ENCODE measurements at places on chromosomes 7 and 10. TPM values are rescaled to one million over a fixed set of nuclear protein-coding genes. Genes with fewer than 3 reads are reported as not detected.

NKX2-3 gene
- 0.97 TPM for polyA plus RNA-seq

GRCh38 chr7:123784263-123784662 is 35.5 kb upstream of the WASL start:
- peak; percentile 6 for DNase-seq

SLC13A4 gene
- 0.73 TPM for polyA plus RNA-seq

LRIT1 gene
- not detected for polyA plus RNA-seq

CCDC3 gene
- polyA plus RNA-seq: 16.3 TPM

STEAP4 gene
- 5.2 TPM for polyA plus RNA-seq

DNA sequence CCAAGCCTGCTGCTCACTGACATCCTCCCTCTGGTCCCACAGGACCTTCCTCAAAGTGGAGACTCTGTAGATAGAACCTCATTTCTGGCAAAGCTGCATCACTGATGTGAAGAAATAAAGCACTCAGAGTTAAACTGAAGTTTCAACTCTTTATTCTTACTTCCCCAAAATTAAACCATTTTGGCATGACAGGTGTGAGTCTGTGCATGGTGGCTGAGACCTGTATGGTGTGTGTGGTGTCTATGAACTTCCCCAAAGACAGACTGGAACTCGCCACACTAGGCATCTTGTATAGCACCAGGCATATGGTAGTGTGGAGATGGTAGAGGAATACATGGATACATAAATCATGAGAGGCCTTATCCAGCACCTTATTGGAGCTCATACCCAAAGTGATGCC is 6.6 kb upstream of the WDFY4 start:
- no peak for DNase-seq

DNA sequence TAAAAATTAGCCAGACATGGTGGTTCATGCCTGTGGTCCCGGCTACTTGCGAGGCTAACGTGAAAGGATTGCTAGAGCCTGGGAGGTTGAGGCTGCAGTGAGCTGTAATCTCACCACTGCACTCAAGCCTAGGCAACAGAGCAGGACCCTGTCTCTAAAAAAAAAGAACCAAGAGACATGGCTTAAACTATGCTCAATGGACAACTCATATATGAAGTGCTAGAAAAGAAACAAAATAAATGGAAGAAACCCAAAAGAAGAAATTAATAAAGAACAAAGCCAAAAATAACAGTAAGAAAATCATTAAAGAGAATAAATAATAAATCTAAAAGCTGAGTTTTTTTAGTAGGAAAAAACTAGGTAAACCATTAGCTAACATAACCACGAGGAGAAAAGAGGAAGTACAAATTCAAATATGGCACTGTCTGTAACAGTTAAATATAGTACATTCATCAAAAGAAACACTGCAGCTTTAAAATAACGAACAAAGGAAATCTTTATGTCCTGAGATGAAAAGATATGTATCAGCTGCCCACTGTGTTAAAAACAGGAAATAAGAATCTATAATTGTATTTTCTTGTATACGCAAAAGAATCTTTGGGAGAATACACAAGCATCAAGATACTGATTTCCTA is 48.7 kb downstream of the UPF2 start:
- no peak for DNase-seq

- peak; percentile 41 for DNase-seq
Measured at GRCh38 chr7:55478700-55479099, 93.6 kb downstream of the VOPP1 start.

DNA sequence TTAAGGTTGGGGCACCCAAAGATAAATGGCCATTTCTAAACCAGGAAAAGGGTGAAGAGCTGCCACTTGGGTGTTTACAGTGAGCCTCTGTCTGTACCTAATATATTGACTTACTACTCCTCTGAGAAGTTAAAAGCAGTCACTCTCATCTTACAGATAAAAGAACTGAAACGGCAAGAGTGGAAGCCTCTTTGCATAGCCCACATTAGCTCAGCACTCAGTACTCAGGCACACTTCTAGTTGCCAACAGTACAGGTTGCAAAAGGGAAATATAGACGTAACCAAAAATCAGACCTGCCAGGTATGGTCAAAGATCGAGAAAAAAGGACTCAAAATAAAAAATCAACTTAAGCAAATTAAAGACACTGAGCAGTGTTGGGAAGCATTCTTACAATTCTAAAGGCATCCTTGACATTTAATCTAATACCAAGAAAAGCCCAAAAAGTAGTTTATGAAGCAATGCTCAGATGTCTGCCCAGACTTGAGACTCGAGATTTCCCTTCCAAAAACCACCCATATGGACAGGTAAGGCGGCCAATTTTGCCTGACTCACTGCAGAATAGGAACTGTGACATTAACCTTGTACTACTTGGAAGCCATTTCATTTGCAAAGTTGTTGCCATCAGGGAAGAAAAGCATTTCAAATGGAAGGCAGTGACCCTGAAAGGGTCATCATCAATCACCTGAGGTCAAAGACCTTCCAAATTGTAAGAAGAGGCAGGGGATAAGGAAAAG is 139.3 kb downstream of the SLC25A13 start:
- no peak for DNase-seq

GRCh38 chr7:2120841-2121830 is 111.6 kb downstream of the MAD1L1 start:
- DNase-seq: no peak

- DNase-seq: no peak
Measured at GRCh38 chr7:142024547-142024946, 28.9 kb downstream of the MGAM start.

- DNase-seq: no peak
Measured at GRCh38 chr7:117164620-117165019, 158.2 kb downstream of the WNT2 start.

ADAM12 gene
- polyA plus RNA-seq: 24.6 TPM

DNA sequence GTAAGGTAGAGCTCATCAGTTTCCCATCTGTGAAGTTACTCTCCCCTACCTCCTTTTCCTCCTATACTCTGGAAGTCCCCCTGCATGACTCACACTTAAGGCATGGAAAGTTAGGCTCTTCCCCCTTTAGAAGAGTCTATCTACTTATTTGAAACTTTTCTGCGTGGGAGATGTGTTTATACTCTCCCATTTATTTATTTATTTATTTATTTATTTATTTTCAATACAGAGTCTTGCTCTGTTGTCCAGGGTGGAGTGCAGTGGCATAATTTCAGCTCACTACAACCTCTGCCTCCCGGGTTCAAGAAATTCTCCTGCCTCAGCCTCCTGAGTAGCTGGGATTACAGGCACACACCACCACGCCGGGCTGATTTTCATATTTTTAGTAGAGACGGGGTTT is 107.5 kb upstream of the JCAD start:
- no peak for DNase-seq

DNA sequence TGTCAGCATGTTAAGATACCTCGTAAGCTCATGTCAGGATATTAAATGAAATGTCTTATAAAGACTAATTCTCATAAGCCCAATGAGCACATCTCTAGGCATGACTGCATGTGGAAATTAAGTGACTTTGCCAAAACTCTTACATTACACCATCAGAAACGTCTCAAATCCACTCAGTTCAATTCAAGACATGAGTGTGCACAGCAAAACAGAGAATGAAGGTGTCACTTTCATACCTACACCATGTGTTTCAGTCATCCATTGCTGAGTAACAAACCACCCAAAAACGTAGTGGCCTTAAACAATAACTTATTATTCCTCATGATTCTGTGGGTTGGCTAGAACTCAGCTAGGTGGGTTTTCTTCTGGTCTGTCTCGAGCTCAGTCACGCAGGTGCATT is 99.8 kb downstream of the ATE1 start:
- DNase-seq: no peak

RBP3 gene
- 0.04 TPM for polyA plus RNA-seq

GRCh38 chr10:131626274-131626673 is 274.5 kb upstream of the PPP2R2D start:
- no peak for DNase-seq

GRCh38 chr10:91424016-91424415 is 13.9 kb downstream of the HECTD2 start:
- DNase-seq: no peak

GRCh38 chr10:69317175-69317604 is 38.9 kb downstream of the HK1 start:
- DNase-seq: no peak

GRCh38 chr10:83677795-83678194 is 461.5 kb upstream of the GHITM start:
- DNase-seq: no peak

DNA sequence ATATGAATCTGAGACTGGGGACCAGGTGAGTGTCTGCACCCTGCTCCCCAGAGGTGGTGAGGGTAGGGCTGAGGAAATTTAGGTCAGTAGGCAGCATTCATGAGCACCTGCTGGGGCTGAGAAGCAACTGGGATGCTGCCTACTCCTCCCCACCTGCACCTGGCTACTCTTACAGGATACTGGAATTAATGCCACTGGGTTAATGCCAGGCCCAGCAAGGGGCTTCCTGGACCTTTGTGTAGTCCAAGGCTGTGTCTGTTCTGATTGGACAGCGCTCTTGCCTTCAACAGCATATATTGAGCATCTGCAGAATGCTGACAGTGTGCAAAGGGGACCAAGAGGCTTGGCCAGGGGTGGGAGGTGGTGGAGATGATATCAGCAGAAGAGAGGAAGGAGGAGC is 32.1 kb downstream of the ADCYAP1R1 start:
- no peak for DNase-seq

DNA sequence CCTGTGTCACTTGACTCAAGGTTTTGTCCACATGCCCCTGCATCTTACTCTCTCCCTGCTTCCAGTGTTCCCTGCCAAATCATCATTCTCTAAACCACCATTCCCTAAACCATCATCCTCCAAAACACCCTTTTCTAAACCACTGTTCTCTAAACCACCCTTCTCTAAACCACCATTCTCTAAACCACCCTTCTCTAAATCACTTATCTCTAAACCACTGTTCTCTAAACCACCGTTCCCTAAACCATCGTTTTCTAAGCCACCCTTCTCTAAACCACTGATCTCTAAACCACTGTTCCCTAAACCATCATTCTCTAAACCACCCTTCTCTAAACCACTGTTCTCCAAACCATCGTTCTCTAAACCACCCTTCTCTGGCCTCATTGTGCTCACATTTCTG is 142.1 kb downstream of the CXCL12 start:
- no peak for DNase-seq

CALML3 gene
- 0.16 TPM for polyA plus RNA-seq
